NCI-H526 treated with DMSO at 0.1 percent for 48 hours (cell line): ENCODE measurements at places on chromosomes 4 and X.
A peak's percentile ranks its signal among the peaks of the same experiment; 100 is the strongest.

GRCh38 chrX:32599156-32599555 lies 612.2 kb downstream of the DMD start:
- DNase-seq: no peak

DNA sequence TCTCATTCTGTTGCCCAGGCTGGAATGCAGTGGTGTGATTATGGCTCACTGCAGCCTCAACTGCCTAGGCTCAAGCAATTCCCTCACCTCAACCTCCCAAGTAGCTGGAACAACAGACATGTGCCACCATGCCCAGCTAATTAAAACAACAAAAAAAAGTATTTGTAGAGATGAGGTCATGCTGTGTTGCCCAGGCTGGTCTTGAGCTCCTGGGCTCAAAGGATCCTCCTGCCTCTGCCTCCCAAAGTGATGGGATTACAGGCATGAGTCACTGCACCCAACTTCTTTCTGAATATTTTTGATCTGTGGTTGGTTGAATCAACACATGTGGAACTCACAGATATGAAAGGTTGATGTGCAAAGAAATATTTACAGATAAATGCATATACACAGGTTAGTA lies 18.5 kb upstream of the SEPTIN11 start:
- DNase-seq: no peak

- DNase-seq: peak; percentile 76
Measured at GRCh38 chr4:139176302-139177048, 543 bp downstream of the ELF2 start.

DNA sequence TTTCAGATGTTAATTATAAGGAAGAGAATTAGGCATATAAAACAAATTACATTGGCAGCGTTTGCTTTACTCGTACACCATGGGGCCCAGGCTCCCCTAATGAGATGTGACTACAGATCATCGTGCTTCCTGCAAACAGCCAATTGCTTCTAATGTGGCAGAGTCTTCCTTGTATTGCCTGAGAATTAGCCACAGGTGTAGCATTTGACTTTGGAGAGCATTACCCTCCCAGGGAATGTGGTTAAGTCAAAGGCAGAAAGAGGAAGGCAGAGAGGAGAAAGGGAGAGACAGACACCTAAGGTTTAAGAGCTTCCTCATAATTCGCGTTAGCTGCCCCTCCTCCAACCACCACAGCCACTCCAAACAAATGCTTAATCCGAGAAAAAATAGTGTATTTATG lies 97.0 kb downstream of the MID1IP1 start:
- no peak for DNase-seq

DNA sequence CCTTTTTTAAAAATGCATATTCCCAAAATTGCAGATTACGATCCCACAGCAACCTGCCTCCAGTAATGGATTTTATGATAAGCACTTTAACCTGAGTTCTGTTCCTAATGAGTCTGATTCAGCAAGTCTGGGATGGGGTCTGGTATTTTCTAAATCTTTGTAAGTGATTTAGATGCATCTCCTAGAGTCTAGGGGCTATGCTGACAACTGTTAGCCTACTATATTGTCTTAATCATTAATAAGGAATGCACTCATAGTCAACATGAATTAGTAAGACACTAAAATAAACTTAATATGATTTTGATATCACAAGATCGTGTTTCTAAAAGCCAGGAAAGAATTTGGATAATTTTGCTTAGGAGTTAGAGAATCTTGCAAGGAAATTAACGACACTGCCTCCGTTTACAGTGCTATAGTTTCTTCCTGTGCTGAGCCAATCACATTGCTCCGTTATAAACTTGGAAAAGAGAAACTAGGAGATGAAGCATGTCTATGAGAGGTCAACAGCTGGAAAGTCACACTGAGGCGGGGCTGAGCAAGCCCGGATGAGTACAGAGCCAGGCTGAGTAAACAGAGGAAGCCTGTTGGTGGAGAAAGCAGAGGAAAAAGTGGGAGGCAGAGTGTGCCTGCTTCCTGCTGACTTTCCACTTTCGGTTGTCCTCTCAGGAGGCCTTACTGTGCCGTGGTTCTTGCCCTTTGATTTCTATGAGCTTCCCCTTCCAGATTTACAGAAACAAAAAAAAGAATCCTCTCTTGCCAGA lies 5.4 kb downstream of the SCARB2 start:
- DNase-seq: peak; percentile 3

- no peak for DNase-seq
Measured at GRCh38 chrX:2751291-2751690, 549 bp upstream of the XG start.
